Endothelial cell (in vitro differentiated cells): ENCODE measurements at places on chromosomes 6 and 20. TPM values are rescaled to one million over a fixed set of nuclear protein-coding genes. Genes with fewer than 3 reads are reported as not detected.

GRCh38 chr6:33427585-33428223 is 7.8 kb downstream of the SYNGAP1 start:
- peak; percentile 54 for DNase-seq

- peak; percentile 7 for DNase-seq
These were observed 143.5 kb upstream of the BMP2 start for GRCh38 chr20:6623989-6624388.

- no peak for DNase-seq
These were observed 613.2 kb upstream of the FLRT3 start for GRCh38 chr20:14950633-14951032.

- DNase-seq, result no peak
These were observed 75.2 kb upstream of the SMIM28 start for GRCh38 chr6:138302554-138302953.

GRCh38 chr6:137489046-137490005 is 4.9 kb downstream of the OLIG3 start:
- peak; percentile 47 for DNase-seq

DNA sequence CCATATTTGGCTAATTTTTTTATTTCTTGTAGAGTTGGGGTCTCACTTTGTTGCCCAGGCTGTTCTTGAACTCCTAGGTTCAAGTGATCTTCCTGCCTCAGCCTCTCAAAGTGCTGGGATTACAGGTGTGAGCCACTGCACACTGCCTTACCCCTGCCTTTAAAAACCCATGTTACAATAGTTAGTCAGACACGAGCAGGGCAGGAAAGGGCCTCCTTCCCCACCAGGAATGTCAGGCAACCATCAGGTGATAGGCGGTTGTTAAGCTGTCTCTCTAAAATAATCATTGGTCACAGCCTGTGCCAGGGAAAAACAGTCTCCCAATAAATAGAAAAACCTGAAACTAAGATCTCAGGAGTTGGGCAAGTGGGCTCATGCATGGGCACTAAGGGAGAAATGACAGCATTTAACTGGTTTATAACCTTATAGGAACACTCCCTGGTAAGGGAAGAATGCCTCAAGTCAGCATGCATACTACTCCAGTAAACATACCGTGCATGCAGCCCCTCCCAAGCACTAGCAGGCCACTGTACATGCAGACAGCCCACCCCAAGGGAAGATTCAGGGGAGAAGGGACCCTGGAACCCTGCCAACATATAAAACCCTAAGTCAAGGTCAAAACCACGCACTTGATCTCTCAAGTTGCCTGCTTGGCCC is 8.4 kb downstream of the OR2H2 start:
- no peak for DNase-seq

- no peak for DNase-seq
These were observed 136.3 kb downstream of the PHACTR3 start for GRCh38 chr20:59740621-59741020.

Gene CRISP3
- total RNA-seq, result 0.80 TPM

- no peak for DNase-seq
These were observed 64.1 kb downstream of the LRRC1 start for GRCh38 chr6:53858913-53859312.

DNA sequence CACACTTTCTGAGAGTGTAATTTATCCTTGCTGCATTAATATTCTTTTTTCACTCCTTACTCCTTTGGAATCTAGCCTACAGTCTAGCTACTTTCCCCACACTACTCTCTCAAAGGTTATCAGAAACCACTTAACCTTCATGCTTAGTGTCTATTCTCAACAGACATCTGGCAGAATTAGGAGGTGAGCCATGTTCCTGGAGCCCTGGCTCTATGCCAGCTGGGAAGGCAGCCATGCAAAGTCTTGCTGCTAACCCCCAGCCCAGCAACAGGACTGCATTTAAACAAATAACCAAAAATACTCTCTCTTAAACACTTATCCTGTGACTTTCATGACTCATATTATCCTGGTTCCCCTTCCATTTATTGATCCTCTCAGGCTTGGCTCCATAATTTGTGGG is 260.2 kb downstream of the BCKDHB start:
- no peak for DNase-seq

Gene KCNK5
- total RNA-seq, result 9.8 TPM

GRCh38 chr6:41028561-41029412 is 10.2 kb downstream of the UNC5CL start:
- peak; percentile 40 for DNase-seq

Gene OPRM1
- total RNA-seq, result not detected

DNA sequence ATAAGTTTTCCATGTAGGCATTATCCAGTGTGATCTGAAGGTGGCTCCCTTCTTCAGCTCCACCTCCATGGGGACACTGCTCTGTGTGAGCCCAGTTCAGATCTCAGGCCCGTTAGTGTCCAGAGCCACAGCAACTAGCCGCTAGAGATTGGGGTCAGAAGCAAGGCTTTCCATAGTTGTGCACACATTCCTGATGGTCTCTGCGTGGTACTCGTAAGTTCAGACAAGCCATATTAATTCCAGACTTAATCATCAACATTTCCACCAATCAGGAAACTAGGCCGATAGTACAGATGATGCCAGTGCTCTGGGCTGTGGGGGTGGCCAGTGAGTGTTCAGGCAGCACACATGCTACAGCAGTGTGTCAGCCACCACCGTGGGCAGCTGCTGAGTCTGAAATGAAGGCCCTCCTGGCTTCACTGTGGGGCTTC is 17.5 kb upstream of the SYNCRIP start:
- no peak for DNase-seq

DNA sequence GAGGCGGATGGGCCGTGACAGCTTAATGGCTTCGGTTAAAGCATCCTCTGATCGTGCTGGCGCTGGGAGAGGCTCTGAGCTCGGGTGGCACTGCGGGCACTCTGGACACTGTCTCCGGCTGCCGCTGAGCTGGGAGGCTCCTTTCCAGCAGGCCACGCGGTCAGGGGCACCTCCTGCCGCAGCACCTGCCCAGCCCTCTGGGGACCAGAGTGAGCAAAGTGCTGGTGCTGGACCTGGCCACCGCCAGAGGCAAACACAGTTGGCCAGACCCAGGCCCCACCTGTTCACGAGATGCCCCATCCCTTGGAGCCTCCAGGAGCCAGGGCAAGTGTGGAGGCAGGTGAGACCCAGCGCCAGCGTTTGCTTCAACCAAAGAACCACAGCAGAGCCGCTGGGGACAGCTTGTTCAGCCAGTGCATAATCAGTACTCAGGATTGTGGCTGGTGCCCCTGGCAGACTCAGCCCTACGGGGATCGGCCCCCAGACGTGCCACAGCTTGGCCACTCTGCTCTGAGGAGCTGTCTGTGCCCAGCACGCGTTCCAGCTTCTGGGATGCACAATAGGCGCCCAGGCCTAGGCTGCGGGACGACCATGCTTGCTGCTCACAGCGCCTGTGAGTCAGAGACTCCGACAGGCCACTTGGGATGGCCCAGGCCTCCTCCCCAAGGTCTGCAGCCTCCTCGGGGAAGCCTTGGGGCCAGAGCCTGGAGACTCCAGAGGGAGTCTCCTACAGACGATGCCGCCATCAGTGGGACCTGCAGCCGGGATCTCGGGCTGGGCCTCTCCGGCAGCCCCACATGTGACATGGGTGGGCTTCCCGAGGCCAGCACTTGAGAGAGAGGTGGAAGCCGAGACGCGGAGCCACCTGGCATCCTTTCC is 38.2 kb upstream of the SLCO4A1 start:
- no peak for DNase-seq

Gene POLR1C
- total RNA-seq, result 30.7 TPM

Gene DDX27
- 29.6 TPM for total RNA-seq

Gene PLCB4
- total RNA-seq, result 10.5 TPM

Gene ELOVL2
- total RNA-seq, result 0.31 TPM

GRCh38 chr6:89547281-89547680 is 91.3 kb downstream of the LYRM2 start:
- DNase-seq, result no peak

Gene EEF1A2
- total RNA-seq, result 0.31 TPM
